ENCODE measurements at places on chromosomes 5 and 9. TPM values are rescaled to one million over a fixed set of nuclear protein-coding genes. Genes with fewer than 3 reads are reported as not detected.

SLC6A18 gene
- polyA plus RNA-seq, result not detected

ACOT12 gene
- not detected for polyA plus RNA-seq

POU5F2 gene
- not detected for polyA plus RNA-seq

MZB1 gene
- polyA plus RNA-seq, result not detected

GOLM1 gene
- 215 TPM for polyA plus RNA-seq

AGTPBP1 gene
- 16.8 TPM for polyA plus RNA-seq

ESM1 gene
- 1.3 TPM for polyA plus RNA-seq

MARCOL gene
- polyA plus RNA-seq, result not detected

EIF4E1B gene
- polyA plus RNA-seq, result 0.81 TPM

CORO2A gene
- polyA plus RNA-seq, result 4.4 TPM

SLC46A2 gene
- polyA plus RNA-seq, result not detected

MLANA gene
- polyA plus RNA-seq, result not detected

CSF1R gene
- 13.2 TPM for polyA plus RNA-seq

TMEM215 gene
- not detected for polyA plus RNA-seq

PCDHB8 gene
- polyA plus RNA-seq, result 5.9 TPM

FOXD4L5 gene
- polyA plus RNA-seq, result not detected

ZFP37 gene
- 2.1 TPM for polyA plus RNA-seq

CER1 gene
- 4.1 TPM for polyA plus RNA-seq

BNC2 gene
- polyA plus RNA-seq, result 0.41 TPM

SREK1IP1 gene
- polyA plus RNA-seq, result 5.4 TPM

HSPB3 gene
- 1.1 TPM for polyA plus RNA-seq
